ENCODE measurements at places on chromosomes 11 and 22.

DNA sequence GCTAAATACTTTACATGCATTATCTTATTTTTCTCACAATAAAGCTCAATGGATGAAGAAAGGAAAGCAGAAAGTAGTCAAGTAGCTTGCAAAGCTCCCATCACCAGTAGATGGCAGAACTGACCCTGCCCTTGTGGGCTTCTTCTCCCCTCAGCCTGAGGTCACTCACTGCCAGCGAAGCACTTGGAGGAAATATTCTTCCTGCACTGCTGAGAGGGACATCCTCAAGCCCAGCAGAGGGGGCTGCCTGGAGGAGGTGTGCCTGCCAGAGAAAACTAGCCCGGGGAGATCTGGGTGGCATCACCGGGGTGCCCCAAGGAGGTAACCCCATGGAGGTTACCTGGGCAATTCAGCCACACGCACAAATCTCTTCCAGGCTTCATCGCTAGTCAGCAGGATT, 6.6 kb downstream of the APOL4 start:
- no peak for DNase-seq

GRCh38 chr22:36225333-36225922, 13.9 kb downstream of the APOL2 start:
- DNase-seq, result no peak

DNA sequence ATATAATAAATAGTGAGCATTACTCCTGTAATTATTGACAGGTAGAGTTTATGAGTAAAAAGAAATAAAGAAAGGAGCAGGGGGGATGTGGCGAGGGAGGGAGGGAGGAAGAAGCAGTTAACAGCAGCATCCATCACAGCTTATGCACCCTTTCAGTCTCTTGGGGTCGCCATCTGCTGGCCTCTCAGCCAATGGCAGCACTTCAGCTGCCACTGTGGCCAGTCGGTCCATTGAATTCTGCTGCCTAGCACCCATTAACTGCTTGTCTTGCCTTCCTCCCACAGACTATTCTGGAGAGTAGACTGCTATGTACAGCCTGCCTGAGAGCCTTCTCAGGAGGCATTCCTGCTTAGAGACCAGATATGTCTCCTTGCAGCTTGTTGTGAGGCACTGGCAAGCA, 388.3 kb downstream of the TENM4 start:
- no peak for DNase-seq

DNA sequence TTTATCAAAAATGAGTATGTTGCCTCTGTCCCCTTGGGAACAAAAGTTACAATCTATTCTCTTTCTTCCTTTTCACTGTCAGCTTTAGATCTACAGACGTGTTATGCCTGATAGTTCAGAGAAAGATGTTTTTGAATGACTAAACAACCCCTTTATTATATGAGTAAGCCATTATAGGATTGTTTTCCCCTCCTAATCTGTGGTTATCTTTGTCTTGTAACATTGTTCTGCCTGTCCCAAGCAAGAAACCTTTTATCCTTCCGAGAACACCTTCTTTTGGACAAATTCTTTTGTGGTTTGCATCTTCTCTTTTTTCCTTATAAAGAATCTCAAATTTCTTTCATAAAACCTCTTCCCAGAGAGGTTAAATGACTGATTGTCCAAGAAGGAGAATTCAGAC, 208.4 kb downstream of the DDX10 start:
- DNase-seq, result no peak

DNA sequence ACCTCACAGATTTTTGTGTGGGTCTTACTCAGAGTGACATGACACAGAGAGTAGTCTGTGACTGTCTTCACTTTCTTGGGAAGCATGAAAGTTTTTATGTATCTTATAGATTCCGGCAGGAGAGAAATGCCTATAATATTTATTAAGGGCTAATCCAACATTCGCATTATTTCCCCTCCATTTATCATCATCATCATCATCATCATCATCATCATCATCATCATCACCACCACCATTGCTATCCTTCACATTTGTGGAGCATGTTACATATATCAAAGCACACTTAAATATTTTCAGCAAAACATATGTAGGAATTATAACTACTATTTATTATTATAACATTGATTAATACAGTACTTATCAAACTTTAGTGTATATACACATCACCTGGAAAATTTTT, 66.2 kb downstream of the GAS2 start:
- DNase-seq, result no peak

GRCh38 chr11:36509201-36509639, 852 bp downstream of the TRAF6 start:
- no peak for DNase-seq

- no peak for DNase-seq
These were observed 92.3 kb upstream of the CD44 start for GRCh38 chr11:35046681-35047080.

- DNase-seq, result no peak
These were observed 446.9 kb upstream of the B3GAT1 start for GRCh38 chr11:134858783-134859480.

DNA sequence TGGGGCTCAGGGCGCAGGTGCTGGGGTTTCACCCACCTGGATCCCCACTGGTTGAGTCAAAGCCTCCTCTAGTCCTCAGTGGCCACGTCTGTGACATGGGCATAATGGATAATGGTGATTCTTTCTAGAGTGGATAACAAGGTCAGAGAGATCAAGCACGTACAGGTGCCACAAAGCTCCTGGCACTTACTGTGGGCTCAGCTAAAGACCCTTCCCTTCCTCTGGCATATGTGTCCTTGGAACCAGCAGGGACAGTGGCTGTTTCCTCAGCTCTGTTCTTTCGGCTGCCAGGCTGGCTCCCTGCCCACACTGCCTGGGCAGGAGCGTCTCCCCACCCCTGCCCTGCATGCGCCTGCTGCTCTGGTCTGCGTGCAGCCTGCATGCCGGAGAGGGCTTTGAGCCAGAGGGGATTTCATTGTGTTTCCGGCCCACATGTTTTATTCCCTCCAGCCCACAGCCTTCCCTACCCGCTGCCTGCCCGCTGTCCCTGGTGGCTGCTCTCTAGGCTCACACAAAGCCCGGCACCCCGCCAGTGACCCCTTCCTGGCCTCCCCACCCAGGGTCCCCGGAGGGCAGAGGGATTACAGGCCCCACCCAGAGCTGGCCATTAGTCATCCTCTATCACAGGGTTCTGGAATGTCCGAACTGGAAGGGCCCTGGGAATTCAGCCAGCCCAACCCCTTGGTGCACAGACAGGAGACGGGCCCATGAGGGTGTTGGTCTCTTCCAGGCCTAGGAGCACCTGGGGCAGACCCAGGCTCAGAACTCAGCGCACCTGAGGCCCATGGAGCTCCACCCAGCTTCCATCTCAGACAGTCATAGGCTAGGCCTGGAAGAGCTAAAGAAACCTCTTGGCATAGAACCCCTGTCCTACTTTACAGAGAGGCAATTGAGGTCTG, 55.3 kb upstream of the GCAT start:
- DNase-seq, result no peak

DNA sequence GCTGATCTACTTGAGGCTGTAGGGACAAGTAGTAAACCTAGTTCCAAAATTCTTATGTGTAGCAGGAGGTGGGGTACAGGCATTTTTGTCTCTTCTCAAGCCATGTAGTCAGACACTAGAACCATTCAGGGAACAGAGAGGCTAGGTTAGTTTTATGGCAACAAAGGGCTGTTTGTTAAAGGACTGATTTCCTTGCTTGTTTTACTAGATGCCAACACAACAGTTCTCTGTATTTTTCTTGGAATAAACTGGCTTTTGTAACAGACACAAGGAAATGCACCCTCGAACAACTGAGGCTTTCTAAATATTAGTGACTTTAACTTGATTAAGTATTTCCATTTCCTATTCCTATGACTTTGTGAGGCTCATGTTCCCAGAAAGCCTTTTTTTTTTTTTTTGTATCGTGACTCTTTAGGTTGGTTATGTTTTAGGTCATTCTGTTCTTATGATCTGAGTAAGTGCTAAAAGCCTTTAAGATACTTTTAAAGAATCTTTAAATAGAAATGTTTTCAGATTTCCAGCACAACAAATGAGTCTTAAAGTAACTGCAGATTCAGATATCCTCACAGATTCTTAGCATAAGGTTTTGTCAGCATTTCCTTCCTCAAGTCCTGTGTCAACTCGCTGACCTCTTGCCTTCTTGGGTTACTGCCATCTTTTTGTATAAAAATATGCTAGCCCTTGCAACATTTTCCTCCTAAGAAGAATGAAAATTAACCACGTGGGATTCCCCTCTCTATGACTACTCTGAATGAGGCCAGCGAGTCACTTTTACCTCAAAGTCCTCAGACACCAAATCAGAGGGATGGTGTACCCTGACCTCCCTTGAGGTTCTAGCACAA, 92.5 kb downstream of the CCDC83 start:
- DNase-seq, result no peak

- no peak for DNase-seq
These were observed 97.8 kb downstream of the ME3 start for GRCh38 chr11:86574493-86575207.

- no peak for DNase-seq
These were observed 34.1 kb downstream of the OTOG start for GRCh38 chr11:17581036-17581731.

DNA sequence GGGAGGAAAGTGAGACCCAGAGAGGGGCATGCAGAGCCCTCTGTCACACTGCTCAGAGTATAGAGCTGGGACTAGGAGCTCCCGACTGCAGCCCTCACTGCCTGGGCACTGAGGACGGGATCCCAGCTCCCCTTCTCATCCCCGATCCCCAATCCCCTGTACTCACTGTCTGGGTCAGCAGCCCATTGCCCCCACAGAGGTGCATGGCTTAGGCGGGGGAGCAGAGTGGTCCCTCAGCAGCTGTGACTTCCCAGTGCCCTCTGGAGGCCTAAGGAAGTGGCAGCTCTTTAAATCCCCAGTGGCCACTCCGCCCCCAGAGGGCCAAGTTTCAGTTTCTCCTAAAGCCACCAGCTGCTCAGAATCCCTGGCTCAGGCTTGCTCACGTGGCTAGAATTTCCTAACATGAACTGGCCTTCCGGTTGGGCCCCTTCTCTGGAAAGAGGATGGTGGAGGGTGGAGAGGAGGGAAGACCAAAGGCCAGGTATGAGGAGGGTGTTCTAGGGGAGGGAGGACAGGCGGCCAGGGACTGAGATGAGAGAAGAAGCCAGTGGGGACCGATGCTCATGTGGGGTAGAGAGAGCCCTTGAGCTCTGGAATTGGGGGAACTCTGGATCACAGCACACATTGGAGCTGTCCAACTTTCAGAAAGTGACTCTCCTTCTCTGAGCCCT, at the start of gene BATF2:
BATF2 (minus strand) TSS at position 262 of the 671 bp plus-strand sequence; CDS start at position 205, 57 bp downstream.
- no peak for DNase-seq

DNA sequence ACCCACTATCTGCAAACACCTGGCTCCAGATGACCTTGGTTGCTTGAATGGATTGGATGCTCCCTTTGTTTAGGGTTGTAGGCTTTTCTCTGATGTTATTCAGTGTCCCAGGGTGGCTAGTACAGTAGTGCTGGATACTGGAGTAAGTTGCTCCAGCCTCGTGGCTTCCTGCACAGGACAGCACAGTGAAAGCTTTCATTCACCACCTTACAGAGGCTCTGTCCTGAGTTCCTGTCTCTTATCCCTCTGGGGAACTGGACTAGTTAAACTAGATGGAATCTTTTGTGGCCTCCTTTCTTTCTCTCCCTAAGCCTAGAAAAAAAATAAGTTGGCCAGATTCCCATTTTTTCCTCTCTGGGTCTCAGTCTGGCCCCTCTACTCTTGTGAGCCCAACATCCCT, 42.6 kb downstream of the MRPL48 start:
- DNase-seq, result no peak

- no peak for DNase-seq
These were observed 363.0 kb downstream of the CTTN start for GRCh38 chr11:70761094-70761907.

GRCh38 chr11:123268156-123268555, 73.1 kb upstream of the CLMP start:
- DNase-seq, result no peak

GRCh38 chr11:113167599-113167998, 146.8 kb upstream of the TTC12 start:
- no peak for DNase-seq

DNA sequence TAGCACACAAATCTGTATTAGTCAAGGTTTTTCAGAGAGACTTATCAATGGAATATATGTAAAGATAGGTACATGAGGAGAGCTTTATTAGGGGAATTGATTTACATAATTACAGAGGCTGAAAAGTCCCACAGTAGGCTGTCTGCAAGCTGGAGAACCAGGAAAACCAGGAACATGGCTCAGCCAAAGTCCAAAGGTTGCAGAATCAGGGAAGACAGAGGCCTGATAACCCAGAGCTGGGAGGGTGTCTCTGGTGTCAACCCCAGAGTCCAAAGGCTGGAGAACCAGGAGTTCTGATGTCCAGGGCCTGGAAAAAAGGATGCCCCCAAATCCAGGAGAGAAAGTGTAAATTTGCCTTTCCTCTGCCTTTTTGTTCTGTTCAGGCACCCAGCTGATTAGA, 16.3 kb upstream of the OR5F1 start:
- DNase-seq, result no peak

GRCh38 chr22:50572965-50573364, 5.3 kb downstream of the CPT1B start:
- no peak for DNase-seq

DNA sequence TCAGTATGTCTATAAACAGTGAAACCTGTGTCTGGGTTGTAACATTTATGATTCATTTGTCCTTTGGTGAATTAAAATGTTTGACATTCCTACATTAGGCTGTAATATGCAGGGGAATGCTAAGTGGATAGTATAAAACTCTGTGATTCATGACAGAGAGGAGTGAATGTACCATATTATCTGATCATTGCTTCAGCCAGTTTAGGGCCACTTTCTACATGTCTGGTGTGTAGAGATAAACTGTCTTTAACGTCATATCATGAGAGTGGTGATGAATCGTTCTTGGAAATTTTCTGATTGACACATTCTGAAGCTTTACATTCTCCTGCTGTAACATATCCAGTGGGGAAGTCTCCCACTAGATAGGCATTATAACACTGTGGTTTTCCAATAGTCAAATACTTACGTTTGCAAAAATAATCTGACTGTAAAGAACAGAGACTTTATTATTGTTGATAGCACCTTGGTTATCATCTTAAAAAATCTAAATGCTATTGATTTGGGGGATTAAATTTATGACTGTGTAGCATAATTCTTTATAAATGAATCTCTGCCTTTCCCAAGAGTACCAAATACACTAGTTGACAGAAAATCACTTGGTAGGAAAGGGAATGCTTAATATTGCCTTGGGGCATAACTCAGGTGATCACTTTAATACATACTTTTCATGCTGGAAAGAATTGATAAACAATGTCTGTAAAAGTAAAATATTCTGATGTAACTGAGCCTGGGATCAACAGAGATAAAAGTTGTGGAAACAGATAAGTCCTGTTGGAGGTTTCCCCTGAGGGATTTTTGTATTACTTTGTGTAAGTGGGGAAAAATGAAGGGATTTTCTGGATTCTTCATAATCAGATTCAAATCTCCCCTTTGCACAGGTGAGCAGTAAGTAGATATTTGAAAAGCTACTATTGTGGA, 427.9 kb downstream of the JRKL start:
- DNase-seq, result no peak

DNA sequence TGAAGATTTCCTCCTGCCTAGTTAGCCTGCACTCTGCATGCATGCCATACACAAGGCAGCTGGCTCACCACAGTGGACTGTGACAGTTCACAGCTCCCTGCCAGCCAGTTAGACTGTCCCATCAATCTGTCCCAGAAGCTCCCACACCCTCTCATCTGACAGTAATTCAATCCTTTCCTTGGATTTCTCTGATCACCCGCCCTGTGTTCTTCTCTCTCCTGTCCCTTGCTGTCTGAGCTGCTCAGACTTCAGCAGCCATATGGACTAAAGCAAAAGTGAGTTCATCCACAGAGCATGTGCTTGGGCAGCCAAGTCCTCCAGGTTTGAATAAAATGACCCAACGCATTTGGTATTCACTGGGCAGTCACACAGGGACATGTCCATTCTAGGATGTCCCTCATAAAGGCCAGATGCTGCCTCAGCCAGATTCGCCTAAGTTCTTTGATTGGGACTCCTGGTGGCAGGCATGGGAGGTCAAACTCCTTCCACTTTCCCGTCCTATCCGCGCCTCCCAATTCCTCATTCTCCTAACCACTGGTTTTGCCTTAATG, 54.5 kb upstream of the ZBTB44 start:
- DNase-seq, result no peak
